ENCODE measurements at places on chromosomes 3 and 15.

GRCh38 chr3:138717348-138717747 is 108.8 kb downstream of the FAIM start:
- no peak for DNase-seq

DNA sequence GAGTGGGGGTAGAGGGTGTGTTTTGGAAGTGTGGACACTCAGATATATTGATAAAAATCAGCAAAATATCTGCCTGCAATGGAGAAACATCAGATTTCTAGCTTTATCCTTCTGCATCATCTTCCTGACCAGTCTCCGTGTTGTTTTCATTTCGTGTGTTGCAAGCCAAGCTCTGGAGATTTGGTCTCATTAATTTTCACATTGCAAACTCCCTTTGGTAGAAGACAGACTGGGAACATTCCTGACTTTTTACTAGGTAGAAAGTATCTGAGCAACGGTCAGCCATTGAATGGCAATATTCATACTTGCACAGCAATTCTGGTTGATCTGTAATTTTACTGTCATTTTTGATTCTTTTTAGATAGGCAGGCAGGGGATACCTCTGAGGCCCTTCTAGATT is 30.4 kb downstream of the FSTL1 start:
- DNase-seq: no peak

- no peak for DNase-seq
Observed at GRCh38 chr15:60583194-60583593, 104.3 kb upstream of the ICE2 start.

DNA sequence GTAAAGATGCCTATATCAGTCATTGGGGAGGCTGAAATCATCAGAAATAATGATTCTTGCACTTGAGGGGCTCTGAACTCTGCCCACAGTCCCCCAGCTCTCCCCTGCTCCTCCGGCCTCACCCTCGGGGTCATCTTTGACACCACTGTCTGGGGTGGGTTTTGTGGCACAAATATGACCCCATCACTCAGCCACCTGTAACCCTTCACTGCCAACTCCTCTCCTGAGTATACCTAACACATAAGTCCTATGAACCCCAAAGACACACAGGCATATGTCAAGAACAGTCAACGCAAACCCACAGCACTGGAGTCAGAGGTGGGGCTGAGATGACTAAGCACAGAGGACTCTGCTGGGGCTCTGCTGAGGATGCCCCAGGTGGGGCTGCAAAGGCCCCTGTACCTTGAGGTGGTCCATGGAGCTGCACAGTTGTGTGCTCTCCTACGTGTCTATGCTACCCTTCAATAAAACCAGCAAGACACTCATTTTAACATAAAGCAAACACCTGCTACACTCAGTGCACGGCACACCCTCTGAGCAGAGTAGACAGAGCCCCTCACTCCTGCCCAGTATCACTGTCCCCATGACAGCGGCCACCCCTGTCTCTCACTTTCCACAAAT is 29.9 kb downstream of the SLC41A3 start:
- DNase-seq: no peak

DNA sequence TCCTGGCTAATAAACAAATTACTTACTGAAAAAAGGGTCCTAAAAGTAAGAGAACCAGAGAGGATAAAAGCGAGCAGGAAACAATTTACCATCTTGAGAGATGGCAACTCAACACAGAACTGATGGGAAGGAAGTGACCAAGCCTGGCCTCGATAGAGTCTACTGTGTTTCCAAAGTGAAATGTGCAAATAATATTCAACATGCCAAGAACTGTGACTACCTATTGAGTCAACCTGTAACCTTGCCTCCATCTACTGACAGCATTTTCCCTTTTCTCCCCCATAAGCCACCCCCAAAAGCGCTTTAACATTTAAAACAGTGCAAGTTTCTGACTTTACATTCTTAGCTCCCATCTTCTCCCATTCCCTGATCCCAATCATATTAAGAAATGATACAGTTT is 75.4 kb upstream of the PSMD6 start:
- DNase-seq: no peak

DNA sequence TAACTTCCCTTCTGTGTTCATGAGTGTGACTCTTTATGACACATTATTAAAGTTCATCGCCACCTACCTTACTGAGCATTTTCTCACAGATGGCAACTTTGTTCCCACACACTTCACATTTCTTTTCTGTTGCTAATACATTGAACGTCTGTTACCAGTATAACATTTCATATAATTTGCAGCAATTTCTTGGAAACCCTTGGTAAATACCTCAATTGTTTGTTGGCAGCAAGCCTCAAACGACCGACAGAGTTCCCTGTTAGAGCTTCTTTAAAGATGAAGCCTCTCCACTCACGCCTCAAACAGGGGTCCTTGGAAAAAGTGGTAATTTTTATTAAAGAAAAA is 3.2 kb upstream of the CHSY1 start:
- no peak for DNase-seq

- peak; percentile 88 for DNase-seq
Observed at GRCh38 chr15:70799667-70800450, 36.5 kb upstream of the UACA start.

- no peak for DNase-seq
Observed at GRCh38 chr3:69014022-69014580, 617 bp upstream of the EOGT start.
